Activated CD8-positive, alpha-beta T cell treated with anti-CD3 and anti-CD28 coated beads, Interleukin-2, amount 10 ng/mL, durations not matched to agents 7 days and 5 days (primary cell): ENCODE measurements at places on chromosomes 3 and 15.

DNA sequence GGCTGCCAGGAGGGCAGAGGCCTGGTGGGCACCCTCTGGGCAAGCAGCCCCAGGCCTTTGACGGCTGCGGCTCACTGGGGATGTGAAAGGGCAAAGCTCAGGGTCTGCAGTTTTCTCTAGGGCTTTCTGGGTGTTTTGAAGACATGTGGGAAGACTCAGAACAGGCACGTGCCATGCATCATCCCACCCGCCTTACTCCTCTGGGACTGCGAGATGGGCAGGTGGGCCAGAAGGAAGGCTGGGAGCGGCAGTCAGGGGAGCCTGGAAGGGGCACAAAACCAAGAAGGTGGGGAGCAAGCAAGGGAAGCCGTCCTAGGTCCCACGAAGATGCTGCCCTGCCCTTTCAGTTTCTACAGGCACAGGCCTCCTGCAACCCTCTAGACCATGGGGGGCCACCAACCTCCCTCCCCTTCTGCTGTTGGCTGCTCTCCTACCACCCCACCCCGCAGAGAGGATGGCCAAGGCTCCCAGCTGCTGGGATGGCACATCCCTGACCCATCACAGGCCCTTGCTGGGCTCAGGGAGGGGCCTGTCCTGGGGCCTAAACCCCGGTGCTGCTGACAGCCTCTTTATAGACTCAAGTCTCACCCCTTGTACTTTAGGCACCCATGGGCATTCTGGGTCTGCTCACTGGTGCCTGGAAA lies 71.8 kb upstream of the CTSH start:
- no peak overlapping the region for H3K27ac ChIP-seq
- H3K36me3 ChIP-seq, result no peaks in the 10 kb centered on the region
- H3K4me1 ChIP-seq, result no peaks in the 10 kb centered on the region
- DNase-seq, result no peak
- H3K27me3 ChIP-seq, result no peaks in the 10 kb centered on the region

GRCh38 chr15:95620934-95621579 lies 709.4 kb upstream of the NR2F2 start:
- peaks cover 8% of the 10 kb centered on the region for H3K4me1 ChIP-seq
- H3K27me3 ChIP-seq, result peaks cover 2% of the 10 kb centered on the region
- no peak for DNase-seq
- H3K4me3 ChIP-seq, result no peak overlapping the region
- peak overlapping the region; percentile 19 for H3K27ac ChIP-seq

DNA sequence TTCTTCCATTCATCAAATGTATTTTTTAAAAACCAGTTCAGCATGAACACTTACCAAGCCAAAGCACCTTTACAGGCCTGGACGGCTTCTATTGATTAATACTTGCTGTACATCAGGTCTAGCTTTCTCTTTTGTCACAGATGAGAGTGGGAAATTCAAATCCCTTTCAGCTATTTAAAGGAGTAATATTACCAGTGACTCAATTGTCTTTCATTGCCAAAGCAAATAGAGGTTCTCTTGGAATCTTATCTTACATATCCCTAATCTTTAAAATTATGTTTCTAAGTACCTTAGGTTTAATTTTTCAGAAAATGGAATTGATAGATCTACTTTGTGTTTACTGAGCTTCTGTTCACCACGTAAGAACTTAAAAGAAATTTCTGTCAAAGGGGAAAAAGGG lies 922.9 kb downstream of the NSUN3 start:
- no peak overlapping the region for H3K4me3 ChIP-seq
- H3K36me3 ChIP-seq, result no peaks in the 10 kb centered on the region
- no peak for DNase-seq
- no peaks in the 10 kb centered on the region for H3K4me1 ChIP-seq
- H3K27ac ChIP-seq, result no peak overlapping the region

- H3K4me1 ChIP-seq, result no peaks in the 10 kb centered on the region
- H3K27ac ChIP-seq, result no peak overlapping the region
- H3K27me3 ChIP-seq, result no peaks in the 10 kb centered on the region
Measured at GRCh38 chr3:195769551-195769950, 42.2 kb downstream of the MUC4 start.

- no peak overlapping the region for H3K4me3 ChIP-seq
- DNase-seq, result no peak
- no peaks in the 10 kb centered on the region for H3K27me3 ChIP-seq
- no peak overlapping the region for H3K27ac ChIP-seq
- H3K4me1 ChIP-seq, result no peaks in the 10 kb centered on the region
Measured at GRCh38 chr3:15010664-15011063, 54.5 kb downstream of the MRPS25 start.

DNA sequence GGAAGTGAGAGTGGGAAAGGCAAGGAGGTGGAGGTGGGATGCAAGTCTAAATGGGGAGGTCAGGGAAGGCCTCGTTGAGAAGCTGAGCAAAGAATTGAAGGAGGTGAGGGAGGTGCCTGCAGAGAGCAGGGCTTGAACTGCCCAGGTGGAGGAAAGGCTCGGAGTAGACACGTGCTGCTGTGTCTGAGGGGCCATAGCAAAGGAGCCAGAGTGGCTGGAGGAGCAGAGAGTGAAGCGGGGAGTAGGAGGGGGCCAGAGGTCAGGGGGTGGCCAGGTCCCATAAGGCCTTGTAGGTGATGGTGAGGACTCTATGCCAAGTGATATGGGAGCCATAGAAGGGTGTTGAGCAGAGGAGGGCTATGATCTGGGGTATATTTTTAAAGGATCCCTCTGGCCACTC lies 21.4 kb upstream of the HRH1 start:
- no peak for DNase-seq
- H3K4me3 ChIP-seq, result no peak overlapping the region
- H3K27ac ChIP-seq, result no peak overlapping the region
- H3K4me1 ChIP-seq, result peaks cover 7% of the 10 kb centered on the region

- no peak overlapping the region for H3K4me3 ChIP-seq
- H3K27ac ChIP-seq, result no peak overlapping the region
- H3K36me3 ChIP-seq, result no peaks in the 10 kb centered on the region
- no peak for DNase-seq
- H3K27me3 ChIP-seq, result no peaks in the 10 kb centered on the region
Measured at GRCh38 chr3:2452249-2452648, 353.6 kb downstream of the CNTN4 start.

- H3K27me3 ChIP-seq, result no peaks in the 10 kb centered on the region
- H3K4me3 ChIP-seq, result no peak overlapping the region
- H3K4me1 ChIP-seq, result no peaks in the 10 kb centered on the region
- no peak overlapping the region for H3K27ac ChIP-seq
- no peaks in the 10 kb centered on the region for H3K36me3 ChIP-seq
Measured at GRCh38 chr3:108462899-108463298, 47.5 kb downstream of the MYH15 start.

DNA sequence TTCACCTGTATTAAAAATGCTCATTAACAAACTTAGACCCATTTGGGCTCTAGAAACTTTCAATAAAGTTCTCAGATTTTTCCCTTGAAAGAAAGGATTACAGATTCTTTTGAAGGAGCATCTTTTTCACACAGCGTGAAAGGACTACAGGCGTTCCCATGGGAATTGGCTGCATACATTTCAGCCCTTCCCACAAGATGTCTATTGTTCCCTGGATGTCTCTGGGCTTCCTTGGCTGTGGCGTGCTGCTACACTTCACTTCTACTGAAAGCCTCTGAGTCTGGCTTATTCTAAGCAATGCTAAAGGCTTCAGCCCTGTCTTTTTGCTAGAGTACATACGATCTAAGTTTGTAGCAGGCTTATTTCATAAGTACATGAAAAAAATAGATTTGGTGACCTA lies 1.4 kb downstream of the VEPH1 start:
- no peaks in the 10 kb centered on the region for H3K4me1 ChIP-seq
- H3K36me3 ChIP-seq, result no peaks in the 10 kb centered on the region
- DNase-seq, result no peak
- peaks cover 28% of the 10 kb centered on the region for H3K27me3 ChIP-seq
- no peak overlapping the region for H3K4me3 ChIP-seq

GRCh38 chr15:57298843-57299550 lies 77.3 kb upstream of the CGNL1 start:
- peaks cover 12% of the 10 kb centered on the region for H3K4me1 ChIP-seq
- peak overlapping the region; percentile 1 for H3K27ac ChIP-seq
- DNase-seq, result no peak
- H3K27me3 ChIP-seq, result no peaks in the 10 kb centered on the region
- no peak overlapping the region for H3K4me3 ChIP-seq
- no peaks in the 10 kb centered on the region for H3K36me3 ChIP-seq

DNA sequence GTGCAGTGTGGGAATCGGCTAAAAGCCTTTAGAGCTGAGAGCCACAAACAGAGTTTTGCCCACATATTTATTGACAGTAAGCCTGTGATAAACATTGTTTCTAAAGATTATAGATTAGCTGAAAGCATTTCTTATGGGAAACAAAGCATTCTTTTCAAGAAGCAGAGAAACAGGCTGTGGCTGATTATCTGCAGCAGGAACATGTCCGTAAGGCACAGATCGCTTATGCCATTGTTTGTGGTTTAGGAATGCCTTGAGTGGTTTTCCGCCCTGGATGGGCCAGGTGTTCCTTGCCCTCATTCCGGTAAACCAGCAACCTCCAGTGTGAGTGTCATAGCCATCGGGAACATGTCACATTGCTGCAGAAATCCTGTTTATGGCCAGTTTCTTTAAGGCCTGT lies 12.5 kb downstream of the XYLB start:
- H3K27me3 ChIP-seq, result no peaks in the 10 kb centered on the region
- no peak overlapping the region for H3K4me3 ChIP-seq
- no peak overlapping the region for H3K27ac ChIP-seq
- peaks cover 8% of the 10 kb centered on the region for H3K4me1 ChIP-seq
- DNase-seq, result no peak
- H3K36me3 ChIP-seq, result peaks cover 6% of the 10 kb centered on the region

GRCh38 chr15:72037321-72037720 lies 80.6 kb downstream of the MYO9A start:
- H3K27me3 ChIP-seq, result no peaks in the 10 kb centered on the region
- no peak overlapping the region for H3K27ac ChIP-seq
- no peak overlapping the region for H3K4me3 ChIP-seq
- DNase-seq, result no peak

DNA sequence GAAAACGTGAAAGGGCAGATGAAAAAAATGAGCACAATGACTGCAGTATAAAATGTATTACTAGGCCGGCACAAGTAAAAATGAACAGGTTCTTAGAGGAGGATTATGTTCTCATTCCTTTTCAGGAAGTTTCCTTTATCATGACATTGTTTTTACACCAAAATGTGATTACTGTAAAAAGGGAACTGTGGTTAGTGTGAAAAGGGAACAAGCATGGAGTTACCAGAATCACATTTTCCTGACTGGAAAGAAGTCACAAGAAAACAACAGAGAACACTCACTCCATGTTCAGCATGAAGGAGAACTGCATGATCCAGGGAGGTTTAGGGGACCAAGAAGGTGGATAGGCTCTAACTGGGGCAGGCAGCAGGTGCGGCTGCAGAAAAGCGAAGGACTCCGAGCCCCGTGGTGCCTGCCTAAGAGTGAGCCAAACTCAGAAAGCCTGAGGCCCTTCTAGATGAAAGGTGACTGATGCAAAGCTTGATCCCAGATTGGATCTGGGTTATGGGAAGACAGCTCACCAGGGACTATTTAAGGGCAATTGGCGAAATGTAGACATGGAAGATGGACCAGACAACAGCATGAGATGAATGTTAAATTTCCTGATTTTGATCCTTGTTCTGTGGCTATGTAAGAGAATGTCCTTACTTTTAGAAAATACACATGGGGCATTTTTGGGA lies 77.3 kb downstream of the CCR1 start:
- DNase-seq, result no peak
- H3K27ac ChIP-seq, result peak overlapping the region; percentile 68
- H3K4me3 ChIP-seq, result no peak overlapping the region
- peaks cover 46% of the 10 kb centered on the region for H3K4me1 ChIP-seq

- peak; percentile 79 for DNase-seq
- no peak overlapping the region for H3K4me3 ChIP-seq
- H3K27ac ChIP-seq, result peak overlapping the region; percentile 71
- peaks cover 26% of the 10 kb centered on the region for H3K4me1 ChIP-seq
Measured at GRCh38 chr15:64067564-64068030, 21.3 kb upstream of the DAPK2 start.

GRCh38 chr15:82072926-82073537 lies 27.2 kb upstream of the MEX3B start:
- no peaks in the 10 kb centered on the region for H3K36me3 ChIP-seq
- no peaks in the 10 kb centered on the region for H3K27me3 ChIP-seq
- no peak overlapping the region for H3K4me3 ChIP-seq
- no peak for DNase-seq

- no peak for DNase-seq
- H3K27ac ChIP-seq, result no peak overlapping the region
- H3K27me3 ChIP-seq, result no peaks in the 10 kb centered on the region
- H3K4me1 ChIP-seq, result no peaks in the 10 kb centered on the region
Measured at GRCh38 chr3:165389064-165389463, 192.9 kb upstream of the SLITRK3 start.

DNA sequence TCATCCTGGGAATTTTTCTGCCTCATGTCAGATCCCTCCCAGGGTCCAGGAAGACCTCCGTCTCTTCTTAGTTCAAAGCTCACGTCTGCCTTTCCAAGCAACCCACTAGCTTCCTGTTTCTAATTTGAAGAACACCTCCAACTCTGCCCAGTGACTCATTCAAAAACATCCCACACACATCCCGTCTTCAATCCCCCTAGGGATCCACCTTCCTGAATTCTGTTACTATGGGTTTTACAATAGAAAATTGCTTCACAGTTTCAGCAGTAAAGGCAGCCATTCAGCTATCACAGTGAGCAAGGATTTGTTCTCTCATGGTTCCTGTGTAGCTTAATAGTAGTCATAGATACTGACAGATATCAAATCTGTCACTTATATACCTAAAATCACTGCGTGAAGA lies 308.3 kb upstream of the CCDC54 start:
- no peak for DNase-seq
- no peaks in the 10 kb centered on the region for H3K36me3 ChIP-seq
- peaks cover 12% of the 10 kb centered on the region for H3K4me1 ChIP-seq

GRCh38 chr3:99846477-99847160 lies 29.0 kb downstream of the CMSS1 start:
- no peak for DNase-seq
- H3K27me3 ChIP-seq, result no peaks in the 10 kb centered on the region
- no peak overlapping the region for H3K27ac ChIP-seq
- no peak overlapping the region for H3K4me3 ChIP-seq
- peaks cover 22% of the 10 kb centered on the region for H3K4me1 ChIP-seq

- no peaks in the 10 kb centered on the region for H3K36me3 ChIP-seq
- peaks cover 11% of the 10 kb centered on the region for H3K4me1 ChIP-seq
- peaks cover 68% of the 10 kb centered on the region for H3K27me3 ChIP-seq
- DNase-seq, result no peak
Measured at GRCh38 chr3:129604767-129605166, 1.7 kb downstream of the PLXND1 start.

GRCh38 chr3:118504906-118505305 lies 529.7 kb downstream of the IGSF11 start:
- H3K27me3 ChIP-seq, result no peaks in the 10 kb centered on the region
- no peak overlapping the region for H3K27ac ChIP-seq
- H3K4me3 ChIP-seq, result no peak overlapping the region
- H3K4me1 ChIP-seq, result no peaks in the 10 kb centered on the region

- H3K27me3 ChIP-seq, result peaks cover 34% of the 10 kb centered on the region
- DNase-seq, result no peak
- H3K27ac ChIP-seq, result no peak overlapping the region
Measured at GRCh38 chr15:61036136-61036535, 193.0 kb downstream of the RORA start.
